ENCODE measurements at places on chromosomes 3 and 15.

DNA sequence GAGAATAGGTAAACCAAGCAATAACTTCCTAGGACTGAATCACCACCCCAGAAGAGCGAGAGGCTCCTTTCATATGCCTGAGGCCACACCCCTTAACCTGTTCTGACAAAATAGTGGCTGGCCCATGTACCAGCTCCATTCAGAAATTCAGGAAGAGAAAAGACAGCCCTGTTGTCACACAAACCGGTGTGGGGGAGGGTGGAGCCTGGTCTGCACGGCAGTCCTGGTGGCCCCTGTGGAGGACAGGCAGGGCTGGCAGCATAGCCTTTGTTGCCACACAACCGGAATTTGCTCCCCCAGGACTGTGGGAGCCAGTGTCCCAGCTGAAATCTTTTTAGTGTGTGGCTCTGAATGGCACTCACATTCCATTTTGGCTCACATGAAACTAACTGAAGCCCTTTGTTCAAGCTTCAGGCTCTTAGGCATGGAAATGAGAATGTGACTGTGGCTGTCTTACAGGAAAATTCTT lies 23.8 kb downstream of the RLBP1 start:
- peak; percentile 80 for DNase-seq

- DNase-seq, result no peak
Observed at GRCh38 chr15:26081758-26082220, 218.7 kb upstream of the ATP10A start.

GRCh38 chr3:24385012-24385615 lies 109.5 kb downstream of the THRB start:
- no peak for DNase-seq

DNA sequence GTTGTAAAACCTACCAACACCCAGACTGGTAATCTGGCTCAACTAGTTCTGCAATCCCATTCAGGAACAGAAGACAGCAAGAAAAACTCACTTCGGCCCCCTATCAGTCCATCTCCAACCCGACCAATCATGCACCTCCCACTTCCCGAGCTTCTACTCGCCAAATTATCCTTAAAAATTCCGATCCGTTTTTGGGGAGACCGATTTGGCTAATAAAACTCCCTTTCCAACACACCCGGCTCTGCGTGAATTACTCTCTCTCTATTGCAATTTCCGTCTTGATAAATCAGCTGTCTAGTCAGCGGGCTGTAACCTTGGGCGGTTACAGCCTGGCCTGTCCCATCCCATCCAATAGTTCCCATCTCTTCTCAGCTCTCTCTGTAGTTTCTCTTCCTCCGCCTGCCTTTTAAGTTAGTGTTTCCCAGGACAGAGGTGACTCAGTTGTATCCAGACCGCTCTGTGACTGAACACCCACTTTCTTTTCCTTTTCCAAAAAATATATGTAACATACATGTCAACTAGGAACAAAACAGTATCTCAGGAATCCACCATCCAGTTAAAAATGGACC lies 780 bp upstream of the ACAD9 start:
- DNase-seq, result no peak

GRCh38 chr3:10554746-10555145 lies 49.4 kb upstream of the ATP2B2 start:
- DNase-seq, result no peak

- DNase-seq, result no peak
Observed at GRCh38 chr3:55203006-55203405, 275.1 kb upstream of the LRTM1 start.

GRCh38 chr3:139226731-139227130 lies 117.1 kb upstream of the MRPS22 start:
- DNase-seq, result no peak

- DNase-seq, result peak; percentile 82
Observed at GRCh38 chr3:50227390-50228183, 8.4 kb upstream of the GNAI2 start.

DNA sequence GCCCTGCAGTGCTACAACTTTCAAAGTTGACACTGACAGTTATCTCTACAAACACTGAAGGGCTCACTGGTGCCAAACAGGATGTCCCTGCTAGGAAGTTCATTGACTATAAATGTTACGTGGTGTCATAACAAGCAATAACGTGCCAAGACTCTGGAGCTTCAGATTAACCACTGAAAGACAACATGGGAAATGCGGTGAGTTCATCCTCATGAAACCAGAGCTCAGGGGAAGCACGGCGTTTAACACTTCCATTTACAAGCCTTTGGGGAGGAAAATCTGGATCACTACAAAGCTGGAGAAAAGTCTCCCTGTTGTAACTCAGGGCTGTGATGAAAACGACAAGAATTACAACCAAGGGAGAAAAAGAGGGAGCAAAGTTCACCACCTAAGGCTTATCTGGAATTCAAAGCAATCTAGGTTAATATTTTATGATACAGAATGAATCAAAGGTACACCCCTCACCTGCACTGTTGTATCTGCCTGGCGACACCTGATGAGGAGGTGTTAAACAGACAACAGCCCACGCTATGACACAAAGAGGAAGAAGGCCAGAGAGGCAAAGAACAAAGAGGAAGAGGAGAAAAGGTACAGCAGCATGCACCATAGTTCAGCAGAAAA lies 27.0 kb downstream of the SHQ1 start:
- no peak for DNase-seq

GRCh38 chr3:47577583-47578118 lies 1.0 kb downstream of the CSPG5 start:
- DNase-seq, result no peak

- DNase-seq, result no peak
Observed at GRCh38 chr3:111236836-111237713, 165.5 kb downstream of the NECTIN3 start.

GRCh38 chr15:101068523-101068960 lies 149.4 kb downstream of the LRRK1 start:
- DNase-seq, result no peak

DNA sequence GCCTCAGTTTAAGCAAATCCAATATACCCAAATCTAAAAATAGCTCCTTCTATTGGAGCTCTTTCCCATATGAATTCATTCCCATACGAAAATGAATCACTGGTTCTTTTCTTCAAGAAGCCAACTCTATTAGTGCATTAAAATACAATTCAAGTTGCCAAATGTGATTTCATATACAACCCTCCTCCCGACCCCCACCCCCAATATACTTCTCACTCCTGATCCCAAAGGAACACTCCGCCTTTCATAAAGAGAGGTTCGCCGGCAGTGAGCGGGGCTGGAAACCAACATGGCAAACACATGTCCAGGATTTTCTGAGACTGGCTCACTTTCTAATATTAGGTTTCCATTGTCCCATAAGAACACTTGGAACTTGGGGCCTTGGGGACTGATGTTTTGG lies 48.5 kb downstream of the MAGEF1 start:
- DNase-seq, result no peak

DNA sequence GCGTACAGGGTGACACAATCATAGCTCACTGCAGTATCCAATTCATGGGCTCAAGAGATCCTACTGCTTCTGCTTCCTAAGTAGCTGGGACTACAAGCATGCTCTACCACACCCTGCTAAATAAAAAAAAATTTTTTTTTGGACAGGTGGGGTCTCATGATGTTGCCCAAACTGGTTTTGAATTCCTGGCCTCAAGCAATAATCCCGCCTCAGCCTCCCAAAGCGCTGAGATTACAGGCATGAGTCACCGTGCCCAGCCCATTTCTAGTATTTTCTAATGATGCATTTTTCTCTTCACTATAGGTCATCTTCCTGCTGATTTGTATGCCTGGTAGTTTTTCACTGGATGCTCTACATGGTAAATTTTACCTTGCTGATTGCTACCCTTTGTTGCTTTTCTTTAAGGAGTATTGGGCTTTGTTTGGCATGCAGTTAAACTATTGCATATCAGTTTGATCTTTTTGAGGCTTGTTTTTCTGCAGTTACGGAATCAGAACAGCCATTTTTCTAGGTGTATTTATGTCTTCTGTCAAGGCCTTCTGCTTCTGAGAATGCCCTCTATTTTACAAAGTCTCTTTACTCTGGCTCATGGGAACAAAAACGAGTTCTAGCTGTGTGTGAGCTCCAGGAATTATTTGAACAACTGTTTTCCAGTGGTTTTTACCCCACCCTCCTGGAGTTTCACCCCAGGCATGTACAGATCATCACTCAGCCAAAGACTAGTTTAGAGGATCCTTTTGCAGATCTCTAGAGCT lies 14.2 kb upstream of the NPTN start:
- no peak for DNase-seq

DNA sequence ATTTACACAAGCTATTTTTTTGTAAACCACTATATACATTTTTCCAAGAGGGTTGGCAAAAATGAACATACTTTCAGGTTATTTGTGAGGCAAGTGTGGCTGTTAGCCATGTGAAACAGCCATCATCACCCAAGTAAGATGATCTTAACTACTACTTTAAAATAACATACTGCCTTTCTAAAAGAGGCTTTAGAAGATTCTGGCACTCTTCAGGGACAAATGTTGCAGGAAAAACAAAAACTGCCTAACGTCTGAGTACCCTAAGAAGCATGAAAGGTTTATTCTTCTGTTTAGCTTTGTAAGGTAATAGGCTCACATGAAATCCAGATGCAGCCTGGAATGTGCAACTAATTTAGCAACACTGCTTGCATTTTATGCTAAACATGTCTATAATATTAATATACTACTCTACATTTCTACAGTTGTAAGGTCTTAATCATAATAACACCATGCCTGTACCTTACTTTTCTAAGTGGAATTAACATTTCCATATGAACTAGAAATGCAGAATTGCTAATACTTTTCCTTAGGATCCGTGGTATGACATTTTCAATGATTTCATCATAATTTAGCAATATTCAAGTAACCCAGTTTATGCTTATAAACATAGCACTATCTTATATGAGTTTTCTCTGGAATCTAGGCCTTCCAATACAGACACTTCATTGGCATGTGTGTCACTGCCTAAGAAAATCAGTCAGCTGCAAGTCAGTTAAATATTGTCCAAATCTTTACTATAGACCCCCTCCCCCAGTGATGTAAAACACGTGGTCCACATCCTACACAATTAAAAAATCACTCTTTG lies 4.5 kb upstream of the LSAMP start:
- no peak for DNase-seq

DNA sequence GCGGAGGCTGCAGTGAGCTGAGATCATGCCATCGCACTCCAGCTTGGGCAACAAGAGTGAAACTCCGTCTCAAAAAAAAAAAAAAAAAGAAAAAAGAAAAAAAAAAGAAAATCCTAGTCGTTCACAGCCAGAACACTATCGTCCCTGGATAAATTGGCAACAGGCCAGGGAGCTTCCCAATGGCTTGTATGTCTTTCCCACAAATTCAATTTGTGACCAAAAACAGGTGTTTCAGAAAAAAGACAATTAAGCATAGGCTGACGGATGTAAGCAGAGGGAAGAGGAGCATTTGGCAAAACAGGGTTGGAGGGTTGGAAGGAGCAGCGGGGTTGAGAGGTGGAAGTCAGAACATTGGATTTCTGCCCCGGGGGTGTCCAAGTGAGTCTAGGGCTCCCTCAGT lies 8.5 kb downstream of the EPB42 start:
- DNase-seq, result no peak

DNA sequence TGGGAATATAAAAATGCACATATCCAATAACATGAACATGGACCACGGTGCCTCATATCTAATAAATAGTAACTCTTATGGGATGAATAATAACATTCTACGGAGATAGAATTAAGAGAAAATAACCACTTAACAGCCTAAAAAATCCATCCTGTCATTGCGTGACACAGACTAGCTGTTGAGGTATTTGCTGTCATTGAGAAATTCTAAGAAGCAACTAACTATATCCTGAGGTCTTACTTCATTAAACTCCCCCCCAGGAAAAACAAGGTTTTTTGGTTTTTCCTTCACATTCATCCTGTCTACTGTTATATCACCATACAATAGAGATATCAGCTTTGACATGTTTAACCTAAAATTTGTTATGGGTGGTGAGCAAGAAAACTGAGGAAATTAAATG lies 14.3 kb downstream of the CEP152 start:
- no peak for DNase-seq

GRCh38 chr3:116473602-116474001 lies 28.3 kb upstream of the LSAMP start:
- DNase-seq, result no peak

DNA sequence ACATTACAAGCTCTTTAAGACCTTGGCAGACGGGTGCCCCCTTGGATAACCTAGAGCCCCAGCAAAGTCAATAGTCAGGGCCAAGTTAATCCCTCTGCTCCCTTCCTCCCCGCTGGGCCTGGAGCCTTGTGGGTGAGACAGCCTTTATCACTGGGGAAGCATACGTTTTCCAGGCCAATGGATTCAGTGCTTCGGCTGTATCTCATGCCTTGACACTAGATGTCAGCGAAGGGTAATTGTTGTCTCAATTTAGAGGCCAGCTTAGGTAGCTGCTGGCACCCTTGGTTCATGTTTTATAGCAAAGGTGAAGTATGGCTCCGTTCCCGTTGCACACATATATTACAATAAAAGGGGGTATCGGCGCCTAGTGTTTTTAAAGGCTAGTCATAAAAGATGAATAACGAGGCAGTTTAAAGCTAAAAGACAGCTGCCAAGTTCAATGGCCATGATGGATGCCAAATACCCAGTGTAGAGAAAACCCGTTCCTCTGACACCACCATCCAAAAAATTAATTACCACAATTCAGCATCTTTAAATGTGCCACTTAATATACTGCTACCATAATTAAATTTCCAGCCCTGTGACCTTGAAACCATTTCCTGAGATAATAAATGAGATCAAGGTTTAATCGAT lies 52.3 kb upstream of the BNIP2 start:
- DNase-seq, result no peak

DNA sequence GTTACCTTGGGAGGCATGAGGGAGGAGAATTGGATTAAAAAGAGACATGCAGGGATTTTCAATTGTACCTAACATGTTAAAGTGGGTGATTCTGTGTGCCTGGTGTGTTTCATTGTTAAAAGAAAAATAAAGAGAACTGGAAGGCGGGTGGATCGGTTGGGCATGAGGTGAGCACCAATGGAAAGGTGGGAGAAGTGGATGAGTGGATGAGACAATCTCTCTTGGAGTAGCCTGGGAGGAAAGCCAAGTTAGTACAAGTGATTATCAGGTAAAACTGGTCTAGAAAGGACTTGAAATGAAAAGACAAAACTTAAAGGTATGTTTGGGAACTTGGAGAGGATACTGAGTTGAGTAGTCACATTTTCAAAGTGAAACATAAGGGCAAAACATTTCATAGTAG lies 12.1 kb downstream of the VEPH1 start:
- no peak for DNase-seq

- DNase-seq, result no peak
Observed at GRCh38 chr3:185645596-185646381, 59.7 kb downstream of the SENP2 start.

DNA sequence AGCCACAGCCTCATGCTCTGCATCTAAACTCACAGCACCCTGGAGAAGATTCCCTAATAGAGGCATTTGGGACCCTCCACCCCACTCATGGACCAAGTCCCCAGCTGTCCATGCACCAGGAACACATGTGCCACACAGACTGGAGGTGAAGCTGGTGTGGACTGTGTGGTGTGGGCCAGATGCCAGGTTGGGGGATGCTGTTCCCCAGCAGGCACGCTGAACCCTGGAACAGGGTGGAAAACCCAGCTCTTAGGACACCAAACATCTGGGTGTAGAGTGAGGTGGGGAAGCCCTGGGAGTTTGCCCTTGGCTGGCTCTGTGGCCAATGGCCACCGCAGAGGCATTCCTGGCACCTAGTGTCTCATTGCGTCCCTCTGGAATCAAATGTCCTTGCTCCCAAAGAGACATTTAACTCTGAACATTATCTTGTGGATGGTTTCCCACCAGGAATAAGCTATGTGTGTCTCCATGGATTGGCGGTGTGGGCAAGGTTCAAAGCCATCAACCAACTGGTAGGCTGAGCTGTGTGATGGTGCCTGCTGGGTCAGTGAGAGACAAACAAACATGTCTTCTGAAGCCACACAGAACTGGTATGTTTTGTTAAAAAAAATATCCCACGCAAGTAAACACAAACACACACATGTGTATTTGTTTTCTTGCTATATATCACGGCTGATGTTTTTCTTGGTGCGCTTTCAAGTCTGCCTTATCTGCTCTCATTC lies 65.0 kb downstream of the EXOG start:
- DNase-seq, result no peak

Data from hypothalamus (tissue), 51 donors.